ENCODE measurements at places on chromosomes 6 and 20. TPM values are rescaled to one million over a fixed set of nuclear protein-coding genes. Genes with fewer than 3 reads are reported as not detected.

Gene CDKAL1
- 11.3 TPM for total RNA-seq

DNA sequence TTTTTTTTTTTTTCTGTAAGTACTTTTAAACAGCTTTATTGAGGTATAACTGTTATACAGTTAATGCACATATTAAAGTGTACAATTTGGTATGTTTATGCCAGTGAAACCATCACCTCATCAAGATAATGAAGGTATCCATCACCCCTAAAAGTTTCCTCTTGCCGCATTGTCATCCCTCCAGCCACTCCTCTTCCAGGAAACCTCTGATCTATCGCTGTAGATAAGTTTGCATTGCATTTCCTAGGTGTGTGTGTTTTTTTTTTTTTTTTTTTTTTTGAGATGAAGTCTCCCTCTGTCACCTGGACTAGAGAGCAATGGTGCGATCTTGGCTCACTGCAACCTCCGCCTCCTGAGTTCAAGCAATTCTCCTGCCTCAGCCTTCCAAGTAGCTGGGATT lies 3.1 kb downstream of the SLX4IP start:
- DNase-seq, result no peak

- DNase-seq, result no peak
These were observed 40.9 kb downstream of the PDYN start for GRCh38 chr20:1952737-1953530.

- peak; percentile 67 for DNase-seq
These were observed 79.6 kb downstream of the IPCEF1 start for GRCh38 chr6:154276810-154277628.

DNA sequence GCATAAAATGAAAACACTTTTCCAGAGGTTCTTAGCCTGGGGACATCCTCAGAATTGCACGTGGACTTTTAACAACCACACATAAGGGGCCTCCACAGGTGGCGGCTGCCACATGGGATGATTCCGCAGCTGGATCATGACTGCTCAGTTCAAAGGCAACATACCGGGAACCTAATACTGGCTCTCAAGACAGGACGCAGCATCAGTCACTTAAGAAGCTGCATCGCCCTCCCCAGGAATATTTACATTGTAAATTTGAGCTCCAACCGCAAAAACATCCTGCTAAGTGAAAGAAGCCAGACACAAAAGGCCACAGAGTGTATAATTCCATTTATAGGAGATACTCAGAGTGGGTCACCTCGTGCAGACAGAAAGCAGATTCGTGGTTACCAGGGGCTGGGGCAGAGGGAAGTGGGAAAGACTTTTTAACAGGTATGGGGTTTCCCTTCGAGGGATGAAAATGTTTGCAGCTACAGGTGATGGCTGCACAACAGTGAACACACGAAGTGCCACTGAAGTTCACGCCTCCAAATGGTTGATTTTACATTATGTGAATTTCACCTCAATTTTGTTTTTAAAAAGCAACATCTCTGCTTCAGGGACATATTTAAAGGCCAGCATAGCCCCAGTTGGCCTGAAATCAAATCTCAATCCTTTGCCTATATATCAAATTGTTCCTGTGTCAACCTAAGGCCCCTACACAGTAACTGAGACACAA lies 141.5 kb downstream of the BMP7 start:
- DNase-seq, result no peak

- DNase-seq, result peak; percentile 35
These were observed 50.3 kb downstream of the MYB start for GRCh38 chr6:135231469-135231844.

Gene PSORS1C1
- 7.0 TPM for total RNA-seq

DNA sequence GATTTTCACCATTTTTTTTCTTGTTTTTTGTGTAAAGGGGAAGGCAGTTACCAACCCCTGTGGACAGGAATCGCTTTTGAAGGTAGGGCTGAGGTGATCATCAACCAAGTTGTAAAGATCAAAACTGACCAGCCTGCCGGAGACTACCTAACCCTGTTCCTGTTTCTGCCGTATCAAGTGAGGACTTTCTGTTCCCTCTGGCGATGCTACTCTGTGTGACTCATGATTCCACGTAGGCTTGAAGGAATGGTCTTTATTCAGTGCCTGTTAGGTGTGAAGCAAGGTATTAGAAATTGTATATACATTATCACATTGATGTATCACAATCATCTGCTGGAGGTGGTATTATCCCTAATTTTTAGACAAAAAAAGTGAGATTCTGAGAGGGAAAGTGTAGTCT lies 161.3 kb downstream of the SOX4 start:
- peak; percentile 34 for DNase-seq

DNA sequence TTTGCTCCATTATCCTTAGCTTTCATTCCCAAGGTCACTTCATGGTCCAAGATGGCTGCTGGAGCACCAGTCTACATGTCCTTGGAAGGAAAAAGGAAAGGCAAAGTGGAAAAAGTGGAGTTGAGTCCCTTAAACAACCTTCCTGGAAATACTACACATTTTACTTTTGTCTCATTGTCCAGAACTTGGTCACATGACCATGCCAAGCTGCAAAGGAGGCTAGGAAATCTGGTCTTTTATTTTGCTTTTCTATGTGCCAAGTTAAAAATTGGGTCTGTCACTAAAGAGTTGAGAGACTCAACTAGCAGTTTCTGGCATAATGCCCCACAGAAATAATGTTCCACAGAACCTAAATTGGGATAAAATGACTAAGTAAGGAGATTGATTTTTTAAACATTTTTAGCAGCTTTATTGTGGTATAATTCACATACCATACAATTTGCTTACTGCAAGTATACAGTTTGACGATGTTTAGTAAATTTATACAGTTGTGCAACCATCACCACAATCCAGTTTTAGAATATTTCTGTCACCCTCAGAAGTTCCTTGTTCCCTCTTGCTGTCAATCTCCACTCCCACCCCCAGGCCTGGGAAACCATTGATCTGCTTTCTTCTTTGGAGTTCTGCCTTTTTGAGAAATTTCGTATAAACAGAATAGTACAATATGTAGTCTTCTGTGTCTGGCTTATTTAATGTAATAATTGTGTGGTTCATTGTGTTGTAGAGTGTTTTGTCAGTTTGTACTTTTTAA lies 5.6 kb upstream of the CHD6 start:
- DNase-seq, result no peak
